ELF-1 (cell line): ENCODE measurements at places on chromosomes 2 and 18.

DNA sequence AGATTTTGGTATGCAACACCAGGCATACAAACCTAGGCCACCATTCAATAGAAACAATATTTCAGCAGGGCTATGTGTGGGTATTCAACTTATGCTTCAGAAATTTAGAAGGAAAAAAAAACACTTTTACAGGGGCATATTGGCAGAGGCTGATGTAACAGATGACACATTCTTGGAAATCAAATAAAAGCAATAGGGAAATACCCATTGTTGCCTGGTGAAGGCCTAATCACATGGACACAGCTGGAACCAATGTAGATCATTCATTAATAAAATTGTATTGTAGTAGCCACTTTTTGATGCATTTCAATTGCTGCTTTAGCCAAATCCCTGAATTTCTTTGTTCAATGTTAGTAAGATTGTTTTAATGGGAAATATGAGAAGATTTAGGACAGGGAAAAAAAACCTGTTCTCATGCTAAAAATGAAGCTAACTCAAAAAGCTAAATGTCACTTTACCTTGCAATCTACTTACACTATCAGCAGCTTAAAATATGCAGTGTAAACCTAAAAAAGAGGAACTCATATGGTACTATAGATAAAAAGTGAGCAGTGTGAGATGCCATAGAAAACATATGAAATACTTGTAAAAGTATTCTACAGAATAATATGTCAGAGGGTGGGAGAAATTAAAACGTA is 289.4 kb downstream of the ZEB2 start:
- no peak for DNase-seq

DNA sequence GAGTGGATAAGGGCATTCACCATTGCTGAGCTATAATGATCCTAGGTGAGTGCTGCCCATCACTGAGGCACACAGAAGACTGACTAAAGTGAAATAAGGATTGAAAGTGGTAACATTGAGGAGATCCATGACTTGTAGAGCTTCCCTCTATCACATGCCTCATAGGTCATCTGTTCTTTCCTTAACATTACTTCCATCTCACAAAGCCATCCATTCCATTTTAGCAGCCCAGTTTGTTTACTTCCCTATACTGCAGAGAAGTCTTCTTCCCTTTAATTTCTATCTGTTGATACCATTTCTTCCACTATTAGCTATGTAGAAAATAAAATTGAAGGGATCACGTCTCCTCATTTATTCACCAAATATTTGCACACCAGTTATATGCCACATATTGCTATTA is 32.1 kb downstream of the ME2 start:
- DNase-seq = no peak

GRCh38 chr18:49447810-49448745 is 12.4 kb downstream of the DYM start:
- DNase-seq = peak; percentile 83

GRCh38 chr2:54083445-54083844 is 32.0 kb upstream of the ACYP2 start:
- no peak for DNase-seq

- no peak for DNase-seq
Observed at GRCh38 chr2:182592691-182593393, 123.2 kb upstream of the DNAJC10 start.

- no peak for DNase-seq
Observed at GRCh38 chr2:27741673-27742072, 29.8 kb upstream of the MRPL33 start.

DNA sequence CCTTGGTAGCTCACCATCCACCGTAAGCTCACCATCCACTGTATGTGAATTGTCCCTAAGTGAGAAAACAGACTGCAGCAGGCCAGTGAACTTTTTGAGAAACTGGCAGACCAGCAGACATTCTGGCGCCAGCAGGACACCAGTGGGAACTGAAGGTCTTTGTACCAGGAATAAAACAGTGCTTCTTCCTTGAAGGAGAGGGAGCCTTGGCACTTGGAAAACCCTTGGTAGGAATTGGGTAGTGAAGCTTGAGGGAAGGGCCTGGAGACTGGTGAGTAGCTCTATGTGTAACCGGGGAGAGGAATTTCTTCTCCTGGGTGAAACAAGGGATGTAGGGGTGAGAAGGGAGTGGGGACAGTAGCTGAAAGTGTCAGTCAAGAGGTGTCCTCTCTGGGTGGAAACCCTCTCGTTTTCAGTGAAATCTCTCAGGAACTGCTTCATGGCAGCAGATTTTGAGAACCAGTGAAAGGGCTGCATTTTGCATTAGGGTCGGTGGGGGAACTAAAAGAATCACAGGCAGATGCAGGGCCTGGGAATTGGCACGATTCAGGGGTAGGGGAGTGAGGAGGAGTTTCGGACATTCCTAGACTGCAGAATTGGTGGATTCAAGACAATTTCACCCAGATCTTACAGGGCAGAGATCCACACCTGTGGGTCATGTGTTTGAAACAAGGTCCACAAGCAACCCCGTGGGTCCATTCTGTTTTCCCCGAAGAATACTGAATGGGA is 131.5 kb upstream of the DLX2 start:
- DNase-seq = peak; percentile 13

DNA sequence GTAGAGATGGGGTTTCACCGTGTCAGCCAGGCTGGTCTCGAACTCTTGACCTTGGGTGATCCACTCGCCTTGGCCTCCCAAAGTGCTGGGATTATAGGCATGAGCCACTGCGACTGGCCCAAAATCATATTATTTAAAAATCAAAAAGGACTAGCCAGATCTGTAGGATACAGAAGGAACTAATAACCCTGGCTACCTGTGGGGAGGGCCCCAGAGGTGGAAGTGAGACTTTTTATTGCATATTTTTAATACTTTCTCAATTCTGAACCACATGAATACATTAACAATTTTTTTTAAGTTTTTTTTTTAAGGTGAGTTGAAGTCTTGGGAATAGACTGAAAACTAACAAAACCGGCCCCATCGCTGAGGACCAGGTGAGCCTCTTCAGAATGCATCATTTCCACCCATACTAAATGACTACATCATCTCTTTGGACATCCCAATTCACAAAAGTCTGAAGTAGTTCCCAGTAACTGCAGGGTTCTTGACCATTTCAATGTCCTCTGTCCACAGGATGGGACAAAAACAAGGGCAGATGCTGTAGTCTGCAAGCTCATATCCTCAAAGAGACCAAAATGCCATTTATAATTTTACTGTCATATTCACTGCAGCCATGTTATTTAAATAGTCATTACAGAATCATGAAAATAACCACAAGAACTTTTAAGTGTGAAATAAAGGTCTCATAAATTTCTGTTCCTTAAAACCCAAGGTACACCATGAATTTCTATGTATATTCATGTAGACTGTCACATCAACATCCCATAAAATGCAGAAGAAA is 21.4 kb downstream of the RPL31 start:
- DNase-seq = no peak

GRCh38 chr2:120220756-120221155 is 2.4 kb downstream of the TMEM185B start:
- DNase-seq = no peak

DNA sequence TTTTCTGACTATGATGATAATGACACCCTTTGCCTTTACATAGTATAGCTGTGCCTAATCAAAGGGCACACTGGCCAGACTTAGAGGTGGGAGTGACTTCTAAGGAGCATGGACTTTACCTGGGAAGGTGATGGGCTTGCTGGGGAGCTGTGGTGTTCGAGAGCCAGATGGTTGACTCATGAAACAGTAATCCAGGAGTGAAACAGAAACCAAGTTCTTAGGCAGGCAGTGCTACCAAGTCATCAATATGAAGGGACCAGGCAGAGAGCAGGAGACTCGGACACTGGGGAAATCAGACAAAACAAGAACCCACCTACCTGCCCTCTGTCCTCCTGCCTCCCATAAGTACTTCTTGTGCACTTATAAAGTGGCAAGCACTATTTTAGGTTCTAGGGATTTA is 430.4 kb downstream of the DLGAP1 start:
- DNase-seq = no peak

- no peak for DNase-seq
Observed at GRCh38 chr18:71012789-71013188, 723.9 kb downstream of the SOCS6 start.

DNA sequence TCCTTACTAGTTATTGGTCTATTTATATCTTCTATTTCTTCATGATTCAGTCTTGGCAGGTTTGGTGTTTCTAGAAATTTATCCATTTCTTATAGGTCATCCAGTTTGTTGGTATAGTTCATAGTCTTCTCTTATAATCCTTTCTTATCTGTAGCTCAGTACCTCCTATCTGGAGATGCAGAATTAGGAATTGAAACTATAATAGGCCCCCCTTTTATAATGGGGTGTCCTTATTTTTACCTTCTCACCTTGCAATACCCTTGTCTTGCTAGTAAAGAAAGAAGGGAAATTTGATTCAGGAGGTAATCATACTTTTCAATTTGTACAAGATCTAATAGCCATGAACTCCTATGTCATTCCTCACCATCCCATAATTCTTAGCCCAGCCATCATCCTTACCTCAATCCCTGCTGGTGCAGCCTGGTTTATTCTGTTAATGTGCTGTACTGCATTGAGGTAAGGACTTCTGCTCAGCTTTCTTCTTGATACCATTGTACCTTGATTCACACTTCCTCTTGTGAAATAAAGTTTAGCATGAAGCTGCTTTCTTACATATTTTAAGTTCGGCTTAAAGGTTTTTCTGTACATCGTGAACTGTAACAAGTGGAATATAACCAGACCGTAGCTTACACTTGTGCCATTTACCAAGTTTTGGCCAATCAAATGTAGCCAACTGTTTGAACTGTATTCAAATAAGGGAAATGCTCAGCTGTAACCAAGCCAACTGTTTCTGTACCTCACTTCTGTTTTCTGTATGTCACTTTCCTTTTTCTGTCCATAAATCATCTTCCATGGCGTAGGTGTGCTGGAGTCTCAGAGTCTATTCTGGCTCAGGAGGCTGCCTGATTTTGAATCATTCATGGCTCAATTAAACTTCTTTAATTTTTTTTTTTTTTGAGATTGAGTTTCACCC is 40.1 kb upstream of the PTH2R start:
- DNase-seq = no peak

DNA sequence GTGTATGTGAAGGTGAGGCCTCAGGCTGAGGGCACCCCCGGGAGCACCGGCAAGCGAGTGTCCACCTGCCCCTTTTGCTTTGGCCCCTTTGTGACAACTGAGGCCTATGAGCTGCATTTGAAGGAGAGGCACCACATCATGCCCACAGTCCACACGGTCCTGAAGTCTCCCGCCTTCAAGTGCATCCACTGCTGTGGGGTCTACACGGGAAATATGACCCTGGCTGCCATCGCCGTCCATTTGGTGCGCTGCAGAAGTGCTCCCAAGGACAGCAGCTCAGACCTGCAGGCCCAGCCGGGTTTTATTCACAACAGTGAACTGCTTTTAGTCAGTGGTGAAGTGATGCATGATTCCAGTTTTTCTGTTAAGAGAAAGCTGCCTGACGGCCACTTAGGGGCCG is 28.9 kb downstream of the ADNP2 start:
- DNase-seq = no peak

DNA sequence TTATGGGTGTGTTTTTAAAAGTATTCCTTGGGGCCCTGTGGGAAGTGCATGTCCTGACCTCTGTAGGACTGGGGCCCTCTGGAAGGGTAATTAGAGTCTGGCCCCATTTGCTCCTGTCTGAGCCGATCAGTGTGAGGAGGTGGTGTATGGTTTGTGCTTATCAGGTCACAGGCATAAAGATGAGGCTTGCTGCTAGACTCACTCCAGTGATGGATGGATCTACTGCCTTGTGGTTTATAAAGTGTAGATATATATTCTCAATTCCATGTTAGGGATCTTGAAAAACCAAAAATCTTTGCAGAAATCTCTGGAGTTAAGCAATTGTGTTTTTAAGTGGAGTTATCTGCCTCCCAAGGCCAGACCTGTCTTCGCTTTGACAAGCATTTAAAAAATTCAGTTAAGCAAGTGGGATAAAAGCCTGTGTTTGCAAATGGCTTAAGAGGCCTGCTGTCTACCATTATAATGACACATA is 182.4 kb downstream of the PTPRM start:
- no peak for DNase-seq

GRCh38 chr2:119823734-119824334 is 64.1 kb downstream of the PTPN4 start:
- no peak for DNase-seq

DNA sequence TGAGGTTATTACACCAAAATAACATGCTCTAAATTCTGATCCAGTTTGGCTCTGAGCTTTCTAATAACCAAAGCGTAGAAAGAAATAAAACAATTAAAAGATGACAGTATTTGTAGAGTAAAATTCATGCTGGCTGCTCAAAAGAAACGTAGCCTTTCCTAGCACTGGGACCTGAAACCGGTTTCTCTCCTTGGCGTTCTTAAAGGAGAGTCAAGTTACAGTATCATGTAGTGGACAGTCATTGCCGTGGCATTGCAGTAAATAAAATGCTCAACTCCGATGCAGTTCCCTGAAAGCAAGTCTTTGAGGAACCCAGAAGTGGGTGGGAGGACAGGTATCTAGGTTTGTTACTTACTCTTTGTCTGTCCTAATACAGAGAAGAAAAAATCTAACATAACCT is 52.7 kb upstream of the ITM2C start:
- no peak for DNase-seq

DNA sequence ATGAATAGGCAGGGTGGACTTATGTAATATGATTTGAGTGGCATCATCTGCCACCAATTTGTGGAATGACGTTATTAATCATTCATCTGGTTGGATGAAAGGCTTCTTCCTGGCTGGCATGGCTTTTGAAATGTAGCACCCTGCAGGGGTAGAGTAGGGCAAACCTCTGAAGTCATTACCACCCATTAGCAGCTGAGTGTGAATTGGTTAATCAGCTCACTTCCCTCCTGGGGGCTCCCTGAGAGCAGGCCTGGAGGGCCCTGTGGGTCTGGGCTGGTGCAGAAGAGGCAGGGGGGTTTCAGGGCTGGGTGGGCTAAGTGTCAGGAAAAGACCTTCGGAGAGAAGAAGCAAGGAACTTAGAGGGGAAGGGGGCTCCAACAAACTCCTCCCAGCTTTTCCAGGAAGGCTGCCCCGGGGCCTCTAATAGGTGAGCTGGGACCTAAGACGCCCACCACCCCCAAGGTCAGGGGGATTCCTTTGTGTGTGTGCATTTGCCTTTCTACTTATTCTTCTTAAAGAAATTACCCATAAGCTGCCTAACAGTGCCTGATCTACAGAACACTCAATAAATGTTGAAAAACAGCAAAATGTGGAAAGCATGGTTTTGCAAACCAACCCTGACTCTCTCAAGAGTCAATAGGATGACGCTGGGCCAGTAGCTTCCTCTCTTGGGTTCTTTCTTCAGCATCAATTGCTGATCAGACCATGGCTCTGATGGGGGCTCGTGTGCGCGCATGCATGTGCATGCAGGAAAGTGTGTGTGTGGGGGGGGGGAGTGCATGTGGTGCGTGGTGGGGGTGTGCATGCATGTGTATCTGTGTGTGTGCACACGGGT is 49.7 kb upstream of the ZNF516 start:
- DNase-seq = peak; percentile 57

GRCh38 chr2:222499226-222499625 is 74.9 kb downstream of the SGPP2 start:
- DNase-seq = peak; percentile 85

- DNase-seq = no peak
Observed at GRCh38 chr2:188379748-188380147, 88.1 kb downstream of the GULP1 start.

DNA sequence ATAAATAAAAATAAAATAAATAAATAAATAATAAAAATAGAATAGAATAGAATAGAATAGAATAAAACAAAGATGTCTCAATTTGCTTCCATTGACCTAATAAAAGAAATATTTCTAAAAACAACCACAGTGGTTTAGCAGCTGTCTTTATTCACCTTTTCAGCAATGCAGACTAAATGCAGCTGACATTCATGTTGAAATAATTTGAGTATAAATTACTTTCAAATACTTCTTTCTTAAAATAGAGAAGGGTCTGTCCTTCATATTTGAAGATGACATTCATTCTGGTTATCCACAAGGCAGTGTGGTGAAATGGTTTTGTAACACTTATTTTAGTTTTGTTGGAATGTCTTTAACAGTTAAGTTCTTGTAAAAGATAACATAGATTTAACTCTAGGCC is 469.4 kb downstream of the IRS1 start:
- DNase-seq = no peak
